CD4-positive, alpha-beta T cell treated with Interferon alpha-2 for 1 hour (primary cell): ENCODE measurements at places on chromosomes 12 and 14.
A peak's percentile ranks its signal among the peaks of the same experiment; 100 is the strongest.

- DNase-seq = no peak
Measured at GRCh38 chr12:72677139-72677538, 405.0 kb downstream of the TRHDE start.

- DNase-seq = no peak
Measured at GRCh38 chr14:84825481-84826251, 704.3 kb upstream of the FLRT2 start.

DNA sequence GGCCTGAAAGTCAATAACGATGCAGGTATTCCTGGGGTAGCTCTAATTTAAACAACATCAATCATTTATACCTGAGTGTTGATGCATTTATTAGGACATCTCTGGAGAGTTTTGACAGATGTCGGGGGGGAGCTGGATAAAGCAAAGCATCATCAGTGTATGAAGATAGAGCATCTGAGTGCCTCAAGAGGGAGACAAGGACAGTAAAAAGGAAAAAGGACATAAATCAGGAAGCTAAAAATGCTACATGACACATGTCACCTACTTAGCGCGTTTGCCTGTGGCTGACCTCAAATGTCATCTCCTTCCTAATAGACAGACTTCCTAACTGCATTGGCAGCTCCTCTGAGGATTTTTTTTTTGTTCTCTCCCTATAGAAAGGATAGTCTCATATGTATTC lies 259.5 kb upstream of the PKP2 start:
- no peak for DNase-seq

DNA sequence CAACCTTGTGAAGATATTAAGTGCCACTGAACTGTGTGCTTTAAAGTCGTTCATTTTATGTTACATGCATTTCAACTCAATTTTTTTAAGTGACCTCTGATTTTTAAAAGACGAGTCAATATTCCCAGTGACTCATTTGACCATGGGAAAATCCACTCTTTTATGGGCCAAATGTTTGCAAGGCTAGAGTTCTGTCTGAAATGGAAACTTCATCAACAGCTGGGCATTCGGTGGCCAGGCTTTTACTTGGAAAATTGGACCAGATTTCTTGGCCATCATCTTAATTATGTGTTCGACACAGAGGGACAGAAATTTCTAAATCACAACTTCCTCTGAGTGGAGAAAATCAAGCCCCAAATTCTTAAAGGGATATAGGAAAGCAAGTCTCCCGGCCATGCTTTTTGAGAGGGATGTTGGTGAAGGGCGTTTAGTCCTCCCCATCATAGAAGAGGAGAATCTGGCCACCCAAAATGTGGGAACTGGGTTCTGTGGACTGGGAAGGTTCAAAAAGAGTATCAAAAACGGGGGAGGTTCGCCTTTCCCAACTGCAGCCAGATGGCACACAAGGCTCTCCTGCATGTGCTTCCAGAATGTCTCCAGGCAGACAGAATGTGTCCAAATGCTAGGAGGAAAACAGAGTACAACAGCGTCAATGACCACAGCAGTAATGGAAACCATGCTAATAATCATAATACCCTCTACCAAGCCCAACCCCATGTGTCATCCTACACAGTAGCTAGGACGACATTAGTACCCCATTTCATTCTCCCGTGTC lies 40.9 kb upstream of the FZD10 start:
- no peak for DNase-seq

DNA sequence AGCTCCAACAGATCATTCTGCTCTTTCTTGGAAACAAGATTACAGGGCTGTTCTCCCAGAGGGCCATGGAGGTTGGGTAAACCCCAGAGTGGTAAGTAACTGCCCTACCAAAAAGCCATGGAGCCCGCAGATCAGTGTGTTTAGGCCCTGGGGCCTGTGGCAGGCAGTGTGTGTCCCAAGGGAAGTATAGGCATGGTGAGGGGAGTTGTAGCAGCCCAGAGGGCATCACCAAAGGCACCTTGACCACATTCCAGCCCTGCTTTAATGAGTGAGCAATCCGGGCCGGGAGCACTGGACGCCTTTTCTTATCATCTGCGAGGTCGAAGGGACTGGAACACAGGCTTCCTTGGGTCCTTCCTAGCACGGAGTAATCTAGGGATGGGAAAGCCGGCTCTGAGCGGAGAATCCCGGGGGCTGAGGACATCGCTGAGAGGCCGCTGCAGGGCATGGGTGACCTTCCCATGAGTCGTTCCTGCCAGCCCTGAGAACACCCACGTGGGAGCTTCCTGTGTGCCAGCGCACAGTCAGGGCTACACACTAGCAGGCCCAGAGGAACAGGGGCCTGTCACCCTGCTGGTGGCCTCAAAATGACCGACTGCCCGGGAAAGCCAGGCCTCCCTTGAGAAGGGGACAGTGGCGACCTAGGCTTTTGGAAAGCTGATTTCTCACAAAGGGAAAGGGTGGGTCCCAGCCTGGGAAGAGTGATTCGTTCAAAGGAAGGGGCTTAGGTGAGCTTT lies 91.3 kb downstream of the NINJ2 start:
- DNase-seq = no peak

GRCh38 chr12:75964150-75964549 lies 67.4 kb downstream of the PHLDA1 start:
- peak; percentile 51 for DNase-seq
